ENCODE measurements at places on chromosomes 1 and 21.
A peak's percentile ranks its signal among the peaks of the same experiment; 100 is the strongest.

- DNase-seq: no peak
These were observed 219.4 kb downstream of the PTGER3 start for GRCh38 chr1:70828177-70828576.

DNA sequence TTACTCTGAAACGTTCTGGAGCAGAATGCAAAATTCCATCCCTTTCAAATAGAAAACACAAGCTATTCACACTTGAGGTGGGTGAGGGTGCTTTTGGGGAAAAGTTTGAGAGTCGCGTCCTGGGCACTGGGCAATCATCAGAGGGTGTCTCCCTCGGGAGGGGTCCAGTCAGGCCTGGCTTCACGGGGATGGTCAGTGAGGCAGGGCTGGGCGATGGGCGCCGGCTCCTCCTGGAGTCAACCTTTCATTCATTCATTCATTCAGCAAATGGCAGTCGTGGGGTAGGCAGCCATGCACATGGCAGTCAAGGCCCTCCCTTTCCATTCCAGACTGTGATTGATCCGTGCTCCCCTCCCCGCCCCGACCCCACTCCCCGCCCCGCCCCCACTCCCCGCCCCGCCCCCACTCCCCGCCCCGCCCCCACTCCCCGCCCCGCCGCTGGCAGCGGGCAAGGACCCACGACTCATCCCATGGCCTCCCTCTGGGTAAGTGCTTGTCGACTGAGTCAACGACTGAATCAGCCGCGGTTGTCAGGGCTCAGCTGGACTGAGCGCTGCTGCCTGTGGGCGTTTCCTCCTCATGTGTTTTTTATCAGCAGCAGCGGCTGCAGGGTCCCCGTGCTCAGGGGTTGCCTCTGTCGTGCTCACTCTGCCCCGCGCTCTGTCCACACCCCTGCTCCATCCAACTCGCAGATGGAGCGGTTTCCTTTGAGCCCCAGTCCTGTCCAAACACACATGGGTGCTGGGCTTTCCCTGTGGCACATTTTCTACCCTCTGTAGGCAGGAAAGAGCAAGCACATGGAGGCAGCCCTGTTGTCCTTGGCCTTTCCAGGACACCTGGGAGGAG is 12.5 kb upstream of the SPSB1 start:
- DNase-seq: peak; percentile 69

GRCh38 chr1:27455139-27455811 is 34.7 kb downstream of the WASF2 start:
- no peak for DNase-seq

DNA sequence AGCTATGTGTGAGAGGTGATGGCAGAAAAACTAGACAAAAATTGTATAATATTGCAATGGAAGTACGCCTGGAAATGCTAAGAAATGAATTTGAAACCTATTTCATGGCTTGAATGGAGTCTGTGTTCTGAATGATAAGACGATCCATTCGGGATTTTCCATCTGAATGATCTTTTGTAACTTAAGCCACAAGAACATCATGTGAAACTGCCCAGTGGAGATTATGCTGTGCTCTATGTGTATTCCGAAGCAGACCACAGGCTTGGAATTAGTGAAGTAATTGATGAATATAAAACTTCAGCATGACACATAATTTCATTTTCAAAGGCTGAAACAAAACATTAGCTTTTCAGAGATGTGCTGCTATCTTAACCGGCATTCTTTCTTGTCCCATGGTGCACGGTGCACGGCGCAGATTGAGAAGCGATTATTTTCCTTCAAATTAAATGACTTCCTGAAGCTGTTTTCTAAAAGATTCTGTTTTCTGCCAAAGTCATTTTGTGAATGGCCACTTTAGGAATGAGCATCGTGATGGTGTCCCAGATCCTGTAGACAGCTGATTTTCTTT is 652.9 kb downstream of the PLA2G4A start:
- DNase-seq: no peak

- no peak for DNase-seq
These were observed 1.6 kb downstream of the CRYBG2 start for GRCh38 chr1:26352338-26352679.

- DNase-seq: no peak
These were observed 58.5 kb downstream of the DNM3 start for GRCh38 chr1:171899838-171900237.
